Eye (tissue), 1 donor: ENCODE measurements at places on chromosomes 3 and 15.
A peak's percentile ranks its signal among the peaks of the same experiment; 100 is the strongest.

GRCh38 chr3:167113035-167113830, 266.9 kb downstream of the ZBBX start:
- peak; percentile 64 for DNase-seq

DNA sequence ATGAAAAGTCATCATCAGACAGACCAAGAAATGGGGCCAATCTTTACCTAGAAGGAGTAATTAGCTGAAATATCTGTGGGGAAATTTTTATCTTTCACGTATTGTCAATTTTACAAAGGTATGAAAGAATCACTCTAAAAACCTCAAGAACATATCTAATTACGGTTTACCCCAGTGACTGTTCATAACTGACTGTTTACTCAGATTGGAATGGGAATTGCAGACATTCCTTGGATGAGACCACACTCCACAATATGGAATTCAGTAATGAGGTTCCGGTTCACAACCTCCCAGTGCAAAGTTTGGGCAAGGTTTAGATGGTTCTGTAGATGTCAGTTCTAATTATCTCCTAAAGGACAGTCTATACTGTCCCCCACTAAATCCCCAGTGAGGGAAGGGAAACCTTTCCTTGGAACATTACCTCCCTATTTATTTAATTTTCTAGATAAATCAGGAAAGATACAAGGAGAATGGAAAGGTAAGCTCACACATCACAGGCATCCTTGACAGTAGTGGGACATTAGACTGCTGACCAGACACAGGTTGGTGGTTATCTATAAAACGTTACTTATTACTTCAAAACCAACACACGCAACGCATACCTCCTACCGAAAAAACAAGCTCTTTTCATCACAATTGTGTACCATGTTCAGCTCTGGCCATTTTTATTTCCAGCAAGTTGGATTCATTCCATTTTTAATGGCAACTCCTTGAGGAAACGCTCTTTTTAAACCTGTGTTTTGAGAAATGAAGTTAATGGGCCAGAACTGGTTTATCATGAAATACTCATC, 129.9 kb downstream of the RORA start:
- peak; percentile 7 for DNase-seq

DNA sequence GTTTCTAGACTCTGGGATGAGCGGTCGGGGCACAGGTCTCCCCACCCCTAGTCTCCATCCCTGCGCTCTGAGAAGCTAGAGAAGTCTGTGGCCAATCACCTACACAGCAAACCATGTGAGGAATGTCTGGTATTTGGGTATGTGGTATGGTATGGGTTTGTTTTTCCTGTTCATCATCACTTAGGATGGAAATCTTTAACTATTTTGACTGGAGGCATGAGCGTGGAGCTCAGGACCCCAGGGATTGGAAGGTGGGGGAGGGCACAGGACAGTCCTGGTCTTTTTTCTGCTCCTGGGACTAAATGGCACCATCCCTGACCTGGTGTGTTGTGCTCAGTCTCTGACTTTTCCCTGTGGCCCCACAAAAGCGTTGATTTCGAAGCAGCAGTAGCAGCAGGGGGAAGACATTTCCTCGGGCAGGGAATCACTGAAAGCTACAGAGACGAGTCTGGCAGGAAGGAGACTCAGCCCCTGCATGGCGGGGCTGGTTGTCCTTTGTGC, 191.7 kb upstream of the TPM1 start:
- DNase-seq = no peak

GRCh38 chr15:38997841-38998240, 433.2 kb upstream of the RASGRP1 start:
- DNase-seq = no peak

DNA sequence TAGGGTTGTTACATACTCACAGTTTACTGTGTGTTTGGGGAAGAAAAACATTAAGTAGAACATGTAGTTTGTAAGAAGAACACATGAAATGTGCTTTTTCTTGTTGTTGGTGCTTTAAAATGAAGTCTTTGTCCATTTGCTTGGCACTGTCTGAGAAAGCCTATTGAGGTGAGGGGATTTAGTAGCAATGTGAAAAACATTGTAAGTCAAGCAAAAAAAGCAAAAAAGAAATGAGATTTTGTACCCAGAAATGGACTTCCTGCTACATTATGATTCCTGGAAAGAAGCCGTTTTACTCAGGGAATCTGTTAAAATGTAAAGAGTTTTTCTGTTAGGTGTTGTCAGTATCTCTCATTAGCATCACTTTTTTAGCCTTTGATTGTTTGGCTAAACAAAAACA, 59.9 kb downstream of the KAT2B start:
- DNase-seq = no peak
